ENCODE measurements at places on chromosomes 6 and 20.
A peak's percentile ranks its signal among the peaks of the same experiment; 100 is the strongest.

DNA sequence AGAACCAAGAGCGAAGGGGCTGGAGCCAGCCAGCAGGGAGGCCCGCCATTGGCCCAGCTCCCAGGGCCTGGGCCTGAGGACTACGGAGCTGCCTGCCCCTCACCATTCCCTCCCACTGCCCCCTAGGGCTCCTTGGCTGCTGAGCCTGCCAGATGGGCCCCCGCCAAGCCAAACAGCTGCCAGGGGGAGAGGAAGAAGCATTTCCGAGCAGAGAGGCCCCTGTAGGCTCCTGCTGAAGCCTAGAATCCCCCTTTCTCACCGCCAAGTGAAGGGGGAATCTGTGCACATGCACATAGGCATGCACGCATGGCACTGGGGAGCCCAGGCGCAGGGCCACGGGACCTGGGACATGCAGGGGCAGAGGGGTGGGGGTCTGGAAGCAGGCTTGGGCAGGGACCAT is 28.5 kb upstream of the MRPS18A start:
- peak; percentile 28 for DNase-seq

- DNase-seq = no peak
These were observed 10.2 kb downstream of the DLL1 start for GRCh38 chr6:170280689-170281045.

DNA sequence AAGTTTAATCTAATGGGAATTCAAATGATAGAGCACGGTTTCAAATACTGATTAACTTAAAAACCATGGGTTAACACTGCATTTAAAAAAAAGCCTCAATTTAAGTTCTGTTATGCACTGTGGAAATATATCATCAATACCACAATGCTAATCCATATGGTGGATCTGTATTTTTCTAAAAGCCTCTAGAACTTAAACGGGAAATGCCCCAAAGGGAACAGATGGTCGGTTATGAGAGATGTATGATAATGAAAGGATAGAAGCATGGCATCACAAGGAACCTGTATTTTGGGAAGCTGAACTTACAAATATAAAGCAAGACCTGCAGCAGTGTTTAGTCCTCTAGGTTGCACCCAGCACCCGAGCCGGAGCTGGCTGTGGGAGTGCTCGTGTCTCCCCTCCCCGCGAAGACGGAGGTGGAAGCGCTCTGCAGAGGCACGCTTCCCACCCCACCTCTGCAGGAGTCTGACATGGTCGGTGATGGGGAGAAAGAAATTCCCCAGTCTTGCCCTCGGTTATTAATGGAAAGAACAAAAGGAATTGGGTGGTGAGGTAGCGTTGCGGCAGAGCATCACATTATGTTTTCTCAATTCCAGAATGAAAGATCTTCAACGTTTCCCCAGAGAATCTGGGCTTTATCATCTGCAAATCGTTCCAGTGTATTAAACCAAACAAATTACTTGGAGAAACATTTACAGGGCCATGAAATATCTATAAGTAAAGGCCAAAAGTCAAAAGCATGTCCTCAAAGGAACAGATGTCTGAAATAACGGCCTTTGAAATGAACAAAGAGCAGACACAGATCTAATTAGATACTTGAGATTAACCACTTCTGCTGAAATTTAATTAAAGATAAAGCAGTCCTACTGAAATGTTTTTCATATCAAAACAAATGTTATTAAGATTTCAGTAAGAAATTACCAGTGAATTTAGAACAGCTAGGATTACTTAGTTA is 103.1 kb upstream of the POPDC3 start:
- no peak for DNase-seq

DNA sequence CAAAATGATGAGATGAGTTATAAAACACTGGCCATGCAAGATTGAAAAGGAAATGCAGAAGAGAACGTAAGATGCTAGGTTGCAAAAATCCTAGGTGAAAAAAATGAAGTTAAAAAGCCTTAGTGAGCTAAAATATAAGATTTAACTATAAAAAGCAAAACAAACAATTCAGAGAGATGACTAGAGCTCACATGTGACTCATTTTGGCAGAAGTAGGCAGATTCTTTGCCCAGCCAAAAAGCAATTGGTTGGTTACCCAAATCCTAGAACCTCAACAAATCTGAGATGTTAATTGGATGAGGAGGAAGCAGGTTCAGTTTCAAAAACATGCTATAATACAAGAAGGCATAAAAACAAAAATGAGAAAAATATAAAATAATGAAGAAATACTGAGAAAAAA is 249.1 kb downstream of the OGFRL1 start:
- DNase-seq = no peak

- no peak for DNase-seq
These were observed 77.2 kb downstream of the OR2B2 start for GRCh38 chr6:27834879-27835549.
